M059J (cell line): ENCODE measurements at places on chromosomes 12 and 14.
A peak's percentile ranks its signal among the peaks of the same experiment; 100 is the strongest.

GRCh38 chr12:21992823-21993222 lies 51.6 kb upstream of the ABCC9 start:
- DNase-seq, result no peak

DNA sequence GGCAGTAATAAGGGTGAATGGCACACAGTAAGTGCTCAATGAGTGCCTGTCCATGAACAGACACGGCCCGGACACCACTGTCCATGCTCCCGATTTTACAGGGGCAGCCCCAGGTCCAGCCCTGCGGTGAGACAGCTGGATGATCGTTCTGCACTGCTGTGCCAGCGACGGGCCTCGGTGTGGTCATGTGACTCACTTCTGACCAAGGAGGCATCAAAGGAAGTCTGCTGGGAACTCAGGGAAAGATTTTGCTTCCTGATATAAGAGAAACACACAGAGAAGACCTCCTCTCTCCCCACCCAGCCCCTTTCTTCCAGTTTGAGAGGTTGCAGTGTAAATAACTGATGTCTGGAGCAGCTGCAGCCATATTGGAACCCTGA lies 126.6 kb downstream of the SCARB1 start:
- DNase-seq, result no peak

- no peak for DNase-seq
Measured at GRCh38 chr14:102066041-102066451, 20.8 kb downstream of the HSP90AA1 start.

DNA sequence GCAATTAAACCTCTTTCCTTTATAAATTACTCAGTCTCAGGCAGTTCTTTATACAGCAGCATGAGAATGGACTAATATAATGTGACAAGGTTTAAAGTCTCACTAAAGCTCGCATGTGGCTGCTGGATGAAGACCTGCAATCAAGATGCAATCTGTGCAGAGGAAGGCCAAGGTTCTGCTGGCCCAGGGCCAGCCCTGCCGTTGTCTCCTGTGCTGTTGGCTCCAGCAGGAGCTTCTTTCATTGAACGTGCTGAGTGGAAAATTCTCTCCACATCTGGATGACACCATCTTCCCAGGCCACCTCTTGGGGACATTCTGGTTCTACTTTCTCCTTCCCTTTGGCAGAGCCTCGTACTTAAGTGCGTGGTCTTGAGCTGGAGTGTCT lies 742.2 kb downstream of the VRK1 start:
- no peak for DNase-seq

- peak; percentile 81 for DNase-seq
Measured at GRCh38 chr12:100554608-100555077, 18.8 kb upstream of the GAS2L3 start.

DNA sequence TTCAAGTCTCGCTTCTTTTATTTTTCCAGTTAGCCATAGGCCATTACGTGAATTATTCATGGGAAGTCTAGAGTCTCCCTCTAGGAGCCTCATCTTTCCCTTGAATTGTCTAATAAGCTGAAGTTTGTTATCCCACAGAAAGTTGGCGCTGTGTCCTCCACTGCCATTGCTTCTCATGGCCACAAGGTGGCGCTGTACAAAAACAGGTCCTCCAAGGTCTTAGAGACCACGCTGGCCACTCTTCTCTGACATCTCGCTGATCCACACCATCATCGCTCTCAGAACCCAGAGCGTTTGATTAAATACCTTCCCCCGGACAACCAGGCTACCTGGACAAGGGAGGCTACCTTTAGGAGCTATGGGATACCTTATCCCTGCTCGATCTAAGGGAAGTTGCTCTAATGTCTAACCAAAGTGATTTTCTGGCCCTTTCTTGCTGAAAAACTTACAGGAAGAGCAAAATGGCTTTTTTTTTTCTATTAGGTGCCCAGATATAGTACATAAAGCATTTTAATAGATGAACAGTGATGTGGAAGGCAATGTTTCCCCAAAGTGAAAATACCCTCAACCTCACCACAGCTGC lies 110.0 kb downstream of the CCDC60 start:
- DNase-seq, result peak; percentile 61

DNA sequence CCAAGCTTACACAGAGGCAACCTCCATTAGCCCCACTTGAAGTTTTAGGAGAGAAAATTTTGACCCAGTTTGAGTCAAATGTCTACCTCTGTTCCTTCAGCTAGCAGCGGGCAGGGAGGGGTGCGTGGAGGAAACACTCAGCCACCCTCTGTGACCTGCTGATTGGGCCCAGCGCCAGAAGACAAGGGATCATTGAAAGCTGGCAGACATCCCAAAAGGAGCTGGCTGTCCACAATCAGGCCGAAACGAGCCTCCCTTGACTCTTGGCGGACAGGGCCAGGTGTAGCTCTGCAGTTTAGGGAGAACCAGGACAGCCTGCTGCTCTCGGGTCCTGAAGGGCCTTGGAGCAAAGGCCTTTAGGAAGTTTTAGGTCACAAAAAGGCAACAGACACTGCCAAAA lies 41.3 kb downstream of the CD9 start:
- no peak for DNase-seq

DNA sequence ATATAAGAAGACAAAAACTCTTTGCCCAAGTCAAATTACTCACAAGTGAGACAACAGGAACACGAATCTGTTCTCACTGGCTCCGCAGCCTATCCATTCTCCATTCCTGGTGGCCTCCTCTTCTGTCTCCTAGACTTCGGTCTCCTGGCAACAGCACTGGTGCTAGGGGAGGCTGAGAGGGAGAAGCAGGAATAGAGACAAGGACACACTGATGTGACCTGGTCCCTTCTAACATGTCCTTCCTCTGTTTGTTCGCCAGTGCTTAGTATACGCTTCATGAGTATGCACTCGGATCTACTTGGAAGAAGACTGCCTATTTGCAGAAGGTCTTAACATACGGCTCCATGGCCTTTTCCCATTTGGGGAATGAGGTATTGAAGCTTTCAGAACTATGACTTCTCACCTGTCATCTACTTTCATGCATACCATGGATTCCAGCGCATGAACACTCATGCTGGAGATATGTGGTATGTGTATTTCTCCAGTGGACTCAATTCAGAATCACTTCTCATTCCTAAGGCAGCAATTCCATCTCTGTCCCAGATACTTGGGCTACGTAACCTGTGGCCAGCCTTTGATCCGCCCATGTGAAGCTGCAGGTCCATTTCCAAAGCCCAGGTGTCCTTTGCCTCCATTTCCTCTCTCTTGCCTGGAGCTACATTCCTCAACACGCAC lies 33.9 kb downstream of the BHLHE41 start:
- peak; percentile 68 for DNase-seq

- peak; percentile 52 for DNase-seq
Measured at GRCh38 chr12:116931665-116932064, 20.9 kb downstream of the FBXW8 start.

GRCh38 chr12:4280351-4281163 lies 7.0 kb downstream of the CCND2 start:
- no peak for DNase-seq

DNA sequence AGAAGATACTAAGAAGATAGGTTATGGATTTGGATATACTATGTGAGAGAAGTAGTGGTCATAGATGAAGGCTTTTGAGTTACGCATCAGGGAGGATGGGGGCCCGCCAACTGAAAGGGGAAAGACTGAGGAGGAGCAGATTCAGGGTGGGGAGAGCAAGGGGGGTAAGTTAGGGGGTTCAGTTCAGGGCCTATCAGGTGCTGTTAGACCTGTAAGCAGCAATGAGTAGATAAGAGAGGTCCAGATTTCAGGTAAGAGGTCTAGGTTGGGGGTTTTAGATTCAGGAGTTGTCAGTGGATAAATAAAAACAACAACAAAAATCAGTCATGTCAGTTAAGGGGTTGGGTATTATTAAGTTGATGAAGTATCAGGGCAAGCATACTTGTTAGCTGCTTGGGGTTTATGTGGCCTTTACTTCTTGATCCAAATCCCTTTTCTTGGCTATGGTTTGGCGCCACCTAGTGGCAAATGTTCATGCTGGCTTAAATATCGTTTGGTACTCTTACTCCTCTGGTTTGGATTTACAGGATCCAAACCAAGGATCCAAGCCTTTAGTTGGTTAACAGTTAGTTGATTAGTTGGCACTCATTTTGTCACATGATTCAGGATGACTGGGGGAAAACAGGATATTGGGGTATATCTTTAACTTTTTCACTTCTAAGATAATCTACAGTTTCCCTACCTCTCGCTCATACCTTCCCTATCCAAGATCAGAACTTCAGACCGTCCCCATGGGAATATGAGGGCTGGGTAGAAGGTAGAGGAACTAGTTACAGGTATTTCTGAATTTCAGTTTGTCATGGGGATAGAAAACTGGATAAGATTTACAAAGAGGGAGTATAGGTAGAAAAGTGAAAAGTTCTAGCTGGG lies 65.1 kb downstream of the PCNX1 start:
- peak; percentile 82 for DNase-seq

- no peak for DNase-seq
Measured at GRCh38 chr12:43551971-43552559, at the start of gene ADAMTS20. Gene ADAMTS20, minus strand, starts transcription at chr12:43552203. Its CDS starts 282 bp downstream, at chr12:43551921.

DNA sequence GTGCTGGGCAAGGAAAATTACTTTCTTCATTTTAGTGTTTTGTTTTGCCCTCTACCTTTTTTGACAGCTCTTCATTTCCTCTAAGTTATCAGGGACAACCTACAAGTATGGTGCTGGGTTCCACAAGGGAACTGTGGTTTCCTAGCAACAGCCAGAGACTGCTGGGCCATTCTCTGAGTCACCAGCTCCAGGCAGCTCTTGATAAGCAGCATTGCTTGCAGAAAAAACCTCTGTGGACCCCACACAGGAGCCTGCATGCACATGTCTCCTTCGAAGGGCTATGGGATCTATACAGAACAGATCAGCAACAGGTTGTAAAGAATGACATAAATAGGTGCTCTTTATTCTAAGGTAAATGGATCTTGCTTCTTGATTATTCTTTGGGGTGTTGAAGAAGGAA lies 81.0 kb upstream of the CCDC196 start:
- peak; percentile 45 for DNase-seq

DNA sequence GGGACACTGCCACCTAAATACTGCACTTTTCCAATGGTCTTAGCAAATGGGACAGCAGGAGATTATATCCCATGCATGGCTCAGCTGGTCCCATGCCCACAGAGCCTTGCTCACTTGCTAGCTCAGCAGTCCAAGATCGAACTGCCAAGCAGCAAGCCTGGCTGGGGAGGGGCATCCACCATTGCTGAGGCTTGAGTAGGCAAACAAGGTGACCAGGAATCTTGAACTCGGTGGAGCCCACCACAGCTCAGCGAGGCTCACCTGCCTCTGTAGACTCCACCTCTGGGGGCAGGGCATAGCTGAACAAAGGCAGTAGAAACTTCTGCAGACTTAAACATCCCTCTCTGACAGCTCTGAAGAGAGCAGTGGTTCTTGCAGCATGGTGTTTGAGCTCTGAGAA lies 370.8 kb upstream of the MGAT4C start:
- no peak for DNase-seq

DNA sequence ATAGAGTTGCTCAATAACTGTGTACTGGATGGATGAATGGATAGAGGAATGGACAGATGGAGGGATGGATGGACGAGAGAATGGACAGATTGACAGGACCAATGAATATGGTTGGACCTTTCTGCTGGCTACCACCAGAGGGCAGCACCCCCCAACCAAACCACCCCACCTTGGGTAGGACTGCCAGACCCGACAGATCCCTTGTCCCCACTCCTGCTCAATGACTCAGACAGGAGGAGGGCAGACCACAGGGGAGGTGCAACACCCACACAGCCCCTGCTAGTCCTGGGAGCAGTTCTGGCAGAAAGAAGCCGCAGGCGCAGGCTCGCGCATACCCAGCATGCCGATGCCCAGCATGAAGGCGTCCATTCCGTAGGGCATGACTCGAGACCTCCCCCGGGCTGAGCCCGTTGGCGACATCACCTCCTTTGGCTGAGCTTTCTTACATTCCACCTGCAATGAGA lies 12.4 kb downstream of the MSI1 start:
- DNase-seq, result peak; percentile 97

- no peak for DNase-seq
Measured at GRCh38 chr12:11738450-11738849, 89.0 kb downstream of the ETV6 start.

- no peak for DNase-seq
Measured at GRCh38 chr12:115320451-115320850, 636.5 kb upstream of the TBX3 start.

GRCh38 chr12:80830533-80831088 lies 107.1 kb downstream of the LIN7A start:
- DNase-seq, result no peak

DNA sequence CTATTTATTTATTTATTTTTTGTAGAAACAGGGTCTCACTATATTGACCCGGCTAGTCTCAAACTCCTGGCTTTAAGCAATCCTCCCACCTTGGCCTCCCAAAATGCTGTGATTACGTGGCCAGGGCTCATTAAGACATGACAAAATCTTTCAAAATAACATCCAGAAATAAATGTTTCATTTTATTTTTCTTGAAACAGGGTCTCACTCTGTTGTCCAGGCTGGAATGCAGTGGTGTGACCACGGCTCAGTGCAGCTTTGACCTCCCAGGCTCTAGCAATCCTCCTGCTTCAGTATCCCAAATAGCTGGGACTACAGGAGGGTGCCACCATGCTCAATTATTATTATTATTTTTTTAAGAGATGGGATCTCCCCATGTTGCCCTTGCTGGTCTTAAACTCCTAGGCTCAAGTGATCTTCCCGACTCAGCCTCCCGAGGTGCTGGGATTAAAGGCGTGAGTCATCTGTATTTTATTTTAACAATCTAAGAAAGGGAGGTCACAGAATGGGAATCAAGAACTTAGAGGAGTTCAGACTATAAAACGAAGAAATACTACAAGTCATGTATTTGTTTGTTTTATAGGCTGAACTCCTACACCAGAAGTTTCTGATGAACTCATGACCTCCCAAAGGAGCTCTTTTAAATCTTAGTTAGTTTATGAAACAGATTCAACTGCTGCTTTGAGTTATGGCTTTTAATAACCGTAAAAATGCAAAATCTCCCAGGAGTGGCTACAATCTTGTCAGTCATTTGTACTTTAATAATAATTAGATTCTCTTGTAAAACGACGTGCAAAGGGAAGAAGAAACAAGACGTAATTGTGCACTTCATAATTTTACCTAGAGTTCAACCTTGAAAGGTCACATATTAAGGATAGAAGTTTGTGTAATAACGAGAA lies 2.1 kb upstream of the TMEM263 start:
- DNase-seq, result peak; percentile 87

- no peak for DNase-seq
Measured at GRCh38 chr12:92294676-92295440, 149.2 kb upstream of the BTG1 start.

DNA sequence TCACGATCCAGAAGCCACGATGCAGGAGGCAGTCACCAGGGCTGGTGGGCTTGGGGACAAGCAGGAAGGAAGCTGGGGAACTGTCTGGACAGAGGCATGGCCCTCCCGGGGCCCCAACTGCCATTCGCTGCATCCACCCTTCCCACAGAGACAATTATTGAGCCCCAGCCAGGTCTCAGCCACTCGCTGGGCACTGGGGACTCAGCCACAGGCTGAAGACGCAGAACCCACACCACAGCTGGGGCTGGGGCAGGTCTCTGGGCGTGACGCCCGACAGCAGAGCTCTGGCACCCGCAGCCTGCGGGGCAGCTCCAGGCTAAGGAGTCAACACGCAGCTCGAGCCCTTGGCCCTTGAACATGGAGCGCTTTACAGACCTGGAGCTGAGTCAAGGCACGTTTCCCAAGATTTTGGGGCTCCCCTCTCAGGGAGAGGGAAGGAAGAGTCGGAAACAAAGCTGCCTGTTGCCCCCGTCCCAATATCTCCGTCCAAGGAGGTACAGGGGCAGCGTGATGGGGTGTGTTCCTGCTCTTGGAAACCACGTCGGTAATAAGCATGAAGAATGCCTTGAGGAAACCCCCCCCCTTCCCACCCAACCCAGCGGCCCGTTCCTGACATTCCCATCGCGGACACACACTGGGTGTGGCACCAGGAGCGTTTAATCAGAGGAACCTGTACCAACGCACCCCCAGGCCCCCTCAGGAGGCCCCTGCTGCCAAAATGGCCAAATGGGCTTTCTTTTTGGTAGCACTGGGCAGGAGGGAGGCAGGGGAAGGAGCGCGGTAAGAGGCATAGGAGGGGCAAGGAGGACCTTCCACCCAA lies 6.7 kb downstream of the RIMBP2 start:
- DNase-seq, result no peak
